Kasumi-1 (cell line): ENCODE measurements at places on chromosomes 1 and 21.

- DNase-seq, result no peak
These were observed 29.4 kb upstream of the UMODL1 start for GRCh38 chr21:42041711-42042110.

GRCh38 chr21:37259426-37259825 lies 7.7 kb downstream of the VPS26C start:
- no peak for DNase-seq

- DNase-seq, result no peak
These were observed 422.9 kb downstream of the PTBP2 start for GRCh38 chr1:97144527-97144926.

DNA sequence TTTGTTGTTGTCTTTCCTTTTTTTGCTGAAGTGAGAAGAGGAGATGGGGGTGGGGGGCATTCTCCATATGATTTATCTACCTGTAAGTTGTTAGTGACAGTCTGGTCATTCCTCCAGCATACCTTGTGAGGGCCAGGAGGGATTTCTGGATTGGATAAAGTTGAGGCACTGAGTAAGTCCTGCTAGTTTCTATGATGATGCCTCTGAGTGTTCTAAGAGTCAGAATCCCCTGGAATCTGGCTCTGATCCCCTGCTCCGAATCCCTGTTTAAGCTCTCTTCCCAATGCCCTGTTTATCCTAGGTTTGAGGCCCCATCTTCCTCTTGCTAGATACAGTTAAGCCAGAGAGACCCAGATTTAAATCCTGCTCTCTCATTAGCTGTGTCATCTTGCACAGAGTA lies 83.2 kb upstream of the HOOK1 start:
- no peak for DNase-seq

DNA sequence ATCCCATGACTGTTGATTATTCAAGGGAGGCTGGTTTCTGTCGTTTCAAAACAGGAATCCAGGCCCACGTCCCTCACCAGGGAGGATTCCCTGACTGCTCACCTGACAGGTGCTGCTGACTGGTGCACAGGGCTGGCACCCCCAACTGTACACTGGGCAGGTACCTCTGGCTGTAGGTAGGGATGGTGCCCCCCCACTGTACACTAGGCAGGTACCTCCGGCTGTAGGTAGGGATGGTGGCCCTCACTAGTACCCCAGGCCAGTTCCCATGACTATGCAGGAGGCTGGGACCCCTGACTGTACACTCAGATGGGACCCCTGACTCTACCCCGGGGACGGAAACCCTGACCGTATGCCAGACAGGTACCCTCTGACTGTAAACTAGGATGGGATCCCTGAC lies 33.6 kb upstream of the PDE9A start:
- DNase-seq, result no peak

DNA sequence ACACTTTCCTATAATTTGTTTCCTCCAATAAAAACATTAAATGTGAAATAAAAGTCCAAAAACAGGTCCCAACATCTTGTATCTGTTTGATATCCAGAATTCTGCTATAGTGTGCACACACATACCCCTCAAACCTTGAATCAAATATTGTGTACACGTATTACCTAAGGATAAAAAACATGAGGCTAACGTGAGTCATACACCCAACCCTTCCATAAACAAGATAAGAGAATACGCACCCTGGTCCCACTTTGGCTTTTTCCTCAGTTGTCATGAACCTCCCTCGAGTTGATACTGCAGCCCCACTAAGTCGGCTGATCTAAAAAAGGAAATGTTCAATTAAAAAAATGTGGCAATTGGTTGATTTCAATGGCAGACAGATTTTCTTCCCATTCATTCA lies 5.2 kb downstream of the KHDC4 start:
- DNase-seq, result no peak

- DNase-seq, result no peak
These were observed 49.2 kb upstream of the ADORA3 start for GRCh38 chr1:111552587-111552986.

GRCh38 chr1:151443846-151444782 lies 15.2 kb downstream of the POGZ start:
- peak; percentile 78 for DNase-seq

DNA sequence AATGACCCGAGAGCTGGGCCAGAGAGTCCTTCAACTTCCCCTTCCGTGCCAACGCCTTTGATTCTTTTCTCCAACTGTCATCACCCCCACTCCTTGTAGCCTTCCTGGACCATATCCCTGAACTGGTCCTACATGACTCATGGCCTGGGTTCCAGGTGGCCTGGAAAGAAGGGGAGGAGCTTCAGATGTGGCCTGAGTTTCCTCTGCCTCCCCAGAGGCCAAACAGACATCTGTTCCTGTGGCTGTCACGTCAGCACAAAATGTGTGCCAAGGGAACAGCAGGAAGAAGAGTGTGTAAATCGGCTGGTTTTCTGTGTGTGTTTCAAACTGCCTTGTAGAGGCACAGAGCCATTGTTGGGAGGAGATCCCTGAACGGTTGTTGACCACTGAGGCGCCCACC lies 24.9 kb upstream of the KIRREL1 start:
- no peak for DNase-seq

DNA sequence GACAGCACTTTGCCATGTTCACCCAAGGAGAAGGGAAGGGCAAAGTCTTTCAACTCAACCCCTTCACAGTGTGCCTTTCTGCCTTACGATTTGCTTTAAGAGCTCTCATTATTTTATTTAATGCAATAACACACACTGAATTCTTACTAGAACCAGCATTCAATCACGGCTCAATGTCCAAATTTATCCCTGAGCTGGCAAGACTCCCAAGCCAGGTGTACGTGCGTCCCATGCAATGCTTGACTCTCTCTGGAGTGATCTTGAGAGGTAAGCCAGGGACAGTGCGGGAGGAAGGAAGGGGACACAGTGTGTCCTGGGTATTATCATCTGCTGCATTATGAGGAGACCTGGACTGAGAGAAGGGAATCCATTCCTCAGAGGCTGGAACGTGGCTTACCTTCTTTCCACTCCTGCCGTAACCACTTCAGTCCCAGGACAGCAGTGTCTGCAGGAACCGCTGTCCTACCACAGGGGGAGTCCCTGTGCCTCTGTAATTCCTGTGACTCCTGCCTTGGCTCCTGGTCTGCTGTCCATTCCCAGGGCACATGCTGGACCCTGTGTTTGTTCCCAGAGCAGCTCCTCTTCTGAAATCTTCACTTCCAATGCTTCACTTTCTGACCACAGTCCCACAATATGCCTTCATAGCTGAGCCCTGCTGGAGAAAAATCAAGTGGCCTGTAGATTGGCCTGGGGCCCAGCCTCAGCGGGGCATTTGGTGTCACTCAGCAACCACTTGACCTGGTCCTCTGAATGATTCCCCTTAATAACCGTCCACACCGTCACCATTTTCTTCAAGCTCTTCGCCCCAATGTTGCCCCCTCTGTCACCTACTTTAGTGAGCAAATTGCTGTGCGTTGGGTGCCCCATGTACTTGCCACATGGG lies 28.6 kb upstream of the STUM start:
- no peak for DNase-seq

DNA sequence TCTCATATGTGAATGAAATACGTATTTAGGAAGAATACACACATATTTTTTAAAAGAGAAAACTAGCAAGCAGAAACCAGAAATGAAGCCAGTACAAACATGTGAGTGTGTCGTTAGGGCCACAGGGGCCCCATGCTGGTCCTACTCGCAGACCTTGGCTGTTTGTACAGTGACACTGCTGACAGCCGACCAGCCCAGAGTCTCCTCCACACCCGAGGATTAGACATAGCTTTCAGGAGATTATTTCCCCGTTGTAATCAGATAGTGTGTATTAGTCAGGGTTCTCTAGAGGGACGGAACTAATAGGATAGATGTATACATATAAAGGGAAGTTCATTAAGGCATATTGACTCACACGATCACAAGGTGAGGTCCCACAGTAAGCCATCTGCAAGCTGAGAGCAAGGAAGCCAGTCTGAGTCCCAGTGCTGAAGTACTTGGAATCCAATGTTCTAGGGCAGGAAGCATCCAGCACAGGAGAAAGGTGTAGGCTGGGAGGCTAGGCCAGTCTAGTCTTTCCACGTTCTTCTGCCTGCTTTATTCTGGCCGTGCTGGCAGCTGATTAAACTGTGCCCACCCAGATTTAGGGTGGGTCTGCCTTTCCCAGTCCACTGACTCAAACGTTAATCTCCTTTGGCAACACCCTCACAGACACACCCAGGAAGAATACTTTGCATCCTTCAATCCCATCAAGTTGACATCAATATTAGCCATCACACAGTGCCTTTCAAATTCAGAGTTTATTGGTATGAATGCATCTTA lies 51.2 kb downstream of the DIP2A start:
- no peak for DNase-seq

- DNase-seq, result peak; percentile 86
These were observed 2.3 kb downstream of the CD53 start for GRCh38 chr1:110875216-110875731.

DNA sequence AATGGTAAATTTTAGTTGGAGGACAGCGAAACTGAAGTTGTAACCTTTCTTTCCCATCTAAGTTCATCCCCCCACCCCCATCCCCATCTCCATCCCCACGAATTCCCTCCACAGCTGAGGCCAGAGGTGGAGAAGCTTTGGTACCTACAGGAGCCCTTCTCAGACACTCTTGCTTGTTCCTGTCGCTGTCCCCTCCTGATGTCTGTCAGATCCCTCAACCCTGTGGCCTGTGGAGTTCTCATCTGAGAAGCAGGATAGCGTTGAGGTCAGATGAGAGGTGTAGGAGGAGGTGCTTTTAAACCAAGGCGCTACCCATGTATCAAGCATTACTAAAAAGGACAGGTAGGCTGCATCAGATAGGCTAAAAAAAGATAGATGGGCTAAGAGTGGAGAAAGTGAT lies 769 bp downstream of the NTPCR start:
- DNase-seq, result peak; percentile 57

- DNase-seq, result no peak
These were observed 15.4 kb downstream of the DYNLT5 start for GRCh38 chr1:66767626-66768025.

DNA sequence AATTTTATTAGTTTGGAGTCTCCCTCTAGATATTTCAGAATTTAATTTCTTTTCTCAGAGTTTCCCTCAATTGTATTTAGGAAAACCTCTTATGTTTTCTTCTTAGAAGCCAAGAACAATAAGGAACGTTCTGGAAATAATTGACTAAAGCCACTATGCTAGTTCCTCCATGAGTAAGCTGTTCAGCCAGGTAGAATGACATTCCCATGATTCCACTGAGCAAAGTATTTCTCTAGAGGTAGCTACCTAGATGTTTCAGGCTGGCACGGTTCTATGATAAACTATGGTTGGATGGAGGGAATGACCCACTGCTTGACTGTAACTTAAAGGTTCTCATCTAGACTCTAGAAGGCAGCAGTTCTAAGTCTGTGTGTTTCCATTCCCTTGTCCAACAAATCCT lies 62.4 kb downstream of the CLDN17 start:
- DNase-seq, result no peak

DNA sequence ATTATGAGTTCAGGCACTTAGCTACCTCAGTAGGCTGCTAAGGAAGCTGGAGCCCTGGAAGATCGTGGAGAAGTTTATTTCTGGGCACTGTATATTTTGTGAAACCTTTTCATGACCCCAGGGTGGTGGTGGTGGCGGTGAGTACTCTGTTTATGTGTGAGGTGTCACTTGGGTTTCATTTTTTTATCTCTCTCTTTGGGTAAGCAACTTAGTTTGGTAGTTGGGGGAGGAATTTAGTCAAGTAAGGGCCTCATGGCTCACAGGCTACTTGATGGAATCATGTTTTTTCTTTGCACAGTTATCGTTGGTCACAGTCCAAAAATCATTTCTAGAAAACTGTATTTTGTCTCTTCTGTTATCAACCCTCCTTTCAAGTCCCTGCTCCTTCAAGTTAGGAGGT lies 33.9 kb downstream of the C1orf141 start:
- DNase-seq, result no peak

GRCh38 chr1:212186427-212187207 lies 98.6 kb upstream of the PPP2R5A start:
- DNase-seq, result no peak

GRCh38 chr1:15583016-15583706 lies 1.7 kb downstream of the AGMAT start:
- no peak for DNase-seq

DNA sequence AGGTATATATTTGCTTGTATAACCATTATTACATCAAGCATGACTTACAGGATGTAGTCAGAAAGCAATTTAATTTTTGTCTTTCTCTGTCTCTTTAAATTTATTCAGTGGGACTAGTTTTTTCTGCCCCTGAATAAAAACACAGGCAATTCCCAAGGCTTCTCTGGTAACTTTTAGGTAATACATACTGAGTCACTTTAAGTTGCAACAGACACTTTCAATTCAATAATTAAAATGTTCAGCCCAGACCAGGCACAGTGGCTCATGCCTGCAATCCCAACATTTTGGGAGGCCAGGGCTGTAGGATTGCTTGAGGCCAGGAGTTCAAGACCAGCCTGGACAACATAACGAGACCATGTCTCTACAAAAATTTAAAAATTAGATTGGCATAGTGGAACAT lies 12.3 kb downstream of the SLC44A3 start:
- no peak for DNase-seq

GRCh38 chr21:33985117-33986050 lies 69.8 kb upstream of the ATP5PO start:
- no peak for DNase-seq

GRCh38 chr1:201317551-201317950 lies 34.2 kb downstream of the PKP1 start:
- DNase-seq, result no peak

- no peak for DNase-seq
These were observed 238.4 kb downstream of the PLA2G4A start for GRCh38 chr1:187067160-187067559.

- DNase-seq, result no peak
These were observed 28.1 kb upstream of the ACBD6 start for GRCh38 chr1:180530501-180530900.
